ENCODE measurements at places on chromosomes 2 and 18.

DNA sequence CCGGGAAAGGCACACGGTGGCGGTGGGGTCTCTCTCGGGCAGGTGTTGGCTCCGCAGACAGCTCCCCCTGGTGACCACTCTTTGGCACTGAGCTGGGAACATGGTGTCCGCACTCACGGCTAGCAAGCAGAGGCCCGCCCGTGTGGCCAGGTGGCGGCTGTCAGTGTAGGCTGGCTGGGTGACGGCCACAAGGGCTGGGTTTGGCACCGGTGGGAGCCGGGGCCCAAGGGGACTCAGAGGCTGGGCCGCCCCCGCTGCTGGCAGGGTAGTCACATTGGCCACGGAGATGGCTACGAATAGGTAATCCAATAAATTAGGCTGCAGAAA lies 1071.7 kb downstream of the RPIA start:
- no peak for DNase-seq

DNA sequence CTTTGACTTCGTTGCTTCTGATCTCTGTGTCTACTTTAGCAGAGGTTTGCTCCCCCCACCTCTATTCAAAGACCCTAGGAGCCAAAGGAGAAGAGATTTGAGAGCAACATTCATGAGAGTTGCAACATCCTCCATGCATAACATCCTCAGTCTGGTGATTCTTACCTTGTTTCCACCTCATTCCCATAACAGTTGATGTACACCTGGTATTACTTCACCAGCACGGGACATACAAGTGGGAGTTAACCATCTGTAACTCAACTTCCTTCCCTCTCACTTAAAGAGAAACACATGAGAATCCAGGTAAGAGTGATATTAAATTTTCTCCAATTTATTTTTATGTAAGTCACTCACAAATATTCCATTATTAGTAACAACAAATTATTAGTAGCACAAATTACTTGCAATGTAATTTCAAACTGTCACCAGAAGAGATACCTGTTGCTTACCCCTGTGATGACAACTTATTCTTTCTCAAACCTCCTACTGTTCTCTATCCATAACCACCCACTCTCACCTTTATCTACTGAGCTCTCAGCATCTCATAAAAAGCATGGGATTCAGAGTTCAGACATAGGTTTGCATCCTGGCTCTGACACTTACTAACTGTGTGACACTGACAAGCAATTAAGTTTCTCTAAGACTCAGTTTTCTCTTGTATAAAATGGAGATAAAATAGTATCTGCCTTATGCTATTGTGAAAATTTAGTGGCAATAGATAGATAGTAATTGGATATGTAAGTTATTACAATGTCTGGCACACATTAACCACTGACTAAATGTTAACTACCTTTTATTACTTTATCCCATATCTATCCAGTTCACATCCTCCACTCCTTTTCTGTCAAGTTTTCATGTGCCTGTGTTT lies 184.6 kb upstream of the SRD5A2 start:
- no peak for DNase-seq

DNA sequence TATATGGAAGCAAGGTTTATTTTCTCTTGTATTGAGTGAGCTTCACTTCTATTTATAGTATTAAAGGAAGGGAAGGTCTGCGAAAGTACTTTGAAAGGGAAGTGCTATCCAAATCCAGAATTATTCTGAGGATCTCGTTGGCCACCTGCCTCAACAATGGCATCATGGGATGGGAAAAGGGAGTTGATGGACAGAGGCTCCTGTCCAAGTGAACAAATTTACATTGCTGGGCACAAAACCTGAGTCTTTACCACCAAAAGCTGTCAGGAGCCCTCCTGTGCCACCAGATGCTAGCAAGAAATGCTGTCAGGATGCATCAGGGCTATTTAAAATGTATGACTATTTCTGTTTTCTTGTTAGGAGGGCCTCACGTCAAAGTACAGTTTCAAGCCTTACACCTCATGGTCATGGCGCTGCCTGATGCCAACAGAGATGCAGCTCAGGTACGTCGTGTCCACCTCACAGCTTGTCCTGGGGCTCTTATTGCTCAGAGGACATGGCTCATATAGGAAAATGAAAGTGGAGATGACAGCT lies 157.3 kb downstream of the ARHGAP28 start:
- no peak for DNase-seq

DNA sequence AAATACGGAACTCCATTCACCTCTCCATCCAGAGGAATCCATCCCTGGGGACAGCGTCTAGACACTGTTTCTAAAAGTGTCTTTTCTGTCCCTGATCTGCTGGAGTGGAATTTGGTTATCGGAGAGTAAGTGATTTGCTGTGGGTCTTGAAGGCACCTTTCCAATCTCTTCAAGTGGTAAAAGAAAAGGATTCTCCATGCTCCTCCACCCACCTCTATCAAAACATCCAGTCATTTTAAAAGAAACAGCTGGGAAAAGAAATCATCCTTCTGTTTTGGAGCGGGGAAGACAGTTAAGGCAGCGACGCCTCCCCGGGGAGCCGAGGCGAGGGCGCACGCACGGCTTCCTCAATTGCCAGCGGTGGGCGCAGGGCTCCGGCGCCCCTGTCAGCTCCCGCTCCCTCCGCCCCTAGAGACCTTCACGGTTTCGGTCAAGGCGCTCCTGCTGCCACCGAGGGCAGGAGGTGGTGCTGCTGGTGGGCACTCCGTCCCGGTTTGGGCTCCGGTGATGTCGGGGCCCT lies 547 bp downstream of the SLC35F5 start:
- peak; percentile 50 for DNase-seq

DNA sequence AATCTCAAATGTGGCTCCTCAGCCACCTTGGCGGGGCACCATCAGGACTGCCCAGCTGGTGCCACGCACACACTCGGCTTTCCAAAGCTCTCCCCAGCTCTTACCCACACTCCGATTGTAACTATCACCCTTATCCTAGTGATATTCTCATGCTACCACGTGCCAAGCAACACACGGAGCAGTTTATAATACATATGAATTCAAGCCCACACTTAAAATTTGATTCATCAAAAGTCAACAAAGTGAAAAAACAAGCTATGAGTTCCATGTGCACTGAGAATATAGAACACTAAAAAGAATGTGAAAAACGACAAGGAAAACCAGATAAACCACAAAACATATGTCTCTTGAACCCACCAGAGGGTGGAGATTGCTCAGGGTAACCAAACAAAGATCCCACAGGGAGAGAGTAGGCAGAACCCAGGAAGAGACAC lies 31.6 kb downstream of the LONRF2 start:
- DNase-seq = no peak

- DNase-seq = no peak
These were observed 142.0 kb downstream of the CCDC85A start for GRCh38 chr2:56325661-56326345.

DNA sequence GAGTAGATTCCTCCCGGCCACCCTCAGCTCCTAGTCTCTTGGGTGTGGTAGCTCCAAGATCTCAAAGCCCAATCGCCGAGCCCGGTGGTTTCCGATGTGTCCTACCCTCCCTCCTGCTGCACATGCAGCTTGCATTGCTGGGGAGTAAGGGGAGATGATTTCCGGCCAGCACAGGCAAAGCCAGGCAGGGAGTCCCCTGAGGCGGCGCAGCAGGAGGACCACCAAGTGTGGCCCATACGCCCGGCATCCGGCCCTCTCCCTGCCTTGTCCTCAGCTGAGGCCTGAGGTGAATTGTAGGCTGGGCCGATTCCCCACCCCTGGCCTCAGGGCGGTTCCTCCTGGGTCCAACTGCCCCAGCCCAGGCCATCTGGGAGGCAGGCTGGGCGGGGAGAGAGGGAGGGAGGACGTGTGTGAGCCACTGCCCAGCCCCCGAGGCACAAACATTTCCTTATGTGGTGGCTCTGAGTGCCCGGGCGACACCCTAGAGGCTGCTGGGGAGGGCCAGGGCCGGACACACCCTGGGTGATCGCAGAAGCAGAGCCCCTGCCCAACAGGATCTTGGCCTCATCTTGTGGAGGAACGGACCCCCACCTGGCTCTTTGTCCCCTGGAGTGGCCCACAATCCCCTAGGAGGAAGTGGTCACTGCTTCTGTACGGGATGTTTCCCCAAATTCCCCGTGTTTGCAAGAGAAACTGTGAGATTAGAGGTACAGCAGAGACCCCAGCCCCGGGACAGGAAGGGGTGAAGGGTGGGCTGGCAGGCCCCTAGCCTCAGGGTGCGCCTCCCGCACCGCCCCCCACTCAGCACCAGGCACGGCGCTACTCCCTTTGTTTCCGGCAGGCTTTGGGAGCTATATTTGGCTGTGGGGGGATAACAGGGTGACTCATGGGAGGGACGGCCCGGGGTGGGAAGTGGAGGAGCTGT lies 41.9 kb upstream of the PTMA start:
- peak; percentile 90 for DNase-seq

GRCh38 chr2:101566632-101567228 lies 91.8 kb upstream of the RFX8 start:
- no peak for DNase-seq

GRCh38 chr2:15588329-15588919 lies 3.2 kb upstream of the DDX1 start:
- peak; percentile 62 for DNase-seq

DNA sequence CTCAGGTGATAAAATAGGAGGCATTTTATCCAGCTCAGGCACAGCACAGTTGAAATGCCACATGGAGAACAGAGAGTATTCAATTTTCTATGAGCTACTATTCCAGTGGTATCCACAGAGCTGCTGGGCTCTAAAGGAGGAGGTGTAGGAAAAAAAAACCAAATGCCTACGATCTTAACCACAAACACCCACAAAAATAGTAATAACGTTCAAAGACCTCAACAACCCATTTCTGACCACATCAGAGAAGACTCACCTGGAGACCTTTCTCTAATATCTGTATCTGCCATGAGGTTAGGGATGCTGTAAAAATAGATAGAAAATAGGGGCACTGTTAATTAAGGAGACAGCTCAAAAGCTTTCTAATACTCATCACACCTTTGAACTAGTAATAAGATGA lies 294.6 kb upstream of the PARD3B start:
- no peak for DNase-seq

DNA sequence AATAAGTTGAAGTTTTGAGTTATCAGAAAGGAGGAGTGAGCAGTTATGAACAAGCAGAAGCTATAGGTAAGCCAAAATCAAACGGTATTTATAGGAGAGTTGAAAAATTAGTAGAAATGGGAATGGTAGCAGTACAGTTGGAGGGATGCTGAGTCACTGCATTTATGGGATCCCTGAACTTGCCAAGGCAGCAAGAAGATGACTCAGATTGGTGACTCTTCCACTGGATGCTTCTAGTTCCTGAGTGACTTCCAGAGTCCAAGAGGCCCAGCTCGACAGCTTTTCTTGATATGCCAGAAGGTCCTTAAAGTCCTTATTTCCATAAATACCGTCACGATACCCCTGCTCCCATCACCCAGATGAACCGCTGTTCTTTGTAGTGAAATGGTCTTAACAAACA lies 31.1 kb upstream of the ACTR3 start:
- DNase-seq = no peak

DNA sequence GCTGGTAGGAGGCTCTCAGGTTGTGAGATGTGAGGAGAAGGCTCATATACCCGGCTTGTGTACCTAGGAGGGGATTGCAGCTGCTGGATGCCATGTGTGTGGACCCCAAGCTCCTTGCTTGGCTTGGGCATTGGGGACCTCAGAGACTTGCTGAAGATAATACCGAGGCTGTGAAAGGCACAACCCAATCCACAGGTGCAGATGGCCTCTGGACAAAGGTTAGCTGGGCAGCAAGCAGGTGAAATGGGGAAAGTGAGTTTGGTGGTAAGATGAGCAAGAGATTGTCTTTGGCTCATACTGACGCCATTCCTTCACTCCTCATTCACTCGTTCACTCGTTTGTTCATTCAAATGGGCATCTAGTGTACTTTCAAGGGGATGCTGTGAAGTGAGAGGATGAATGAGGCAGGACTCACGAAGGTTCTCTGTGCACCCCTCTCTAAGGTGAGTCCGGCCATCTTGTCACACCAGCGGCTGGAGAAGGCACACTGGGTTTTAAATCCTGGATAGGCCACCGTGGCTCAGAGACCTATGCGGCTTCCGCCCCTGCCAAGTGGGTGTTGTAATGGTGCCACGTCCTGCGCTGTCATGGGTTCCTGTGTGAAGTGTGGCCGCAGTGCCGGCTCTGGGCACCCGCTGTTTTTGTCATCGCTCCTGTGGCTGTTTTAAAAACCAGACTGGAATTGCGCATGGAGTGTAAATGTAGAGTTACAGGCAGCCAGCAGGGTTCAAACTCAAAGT lies 13.7 kb downstream of the FBLN7 start:
- DNase-seq = no peak

GRCh38 chr18:32372381-32373061 lies 98.2 kb downstream of the GAREM1 start:
- DNase-seq = no peak

DNA sequence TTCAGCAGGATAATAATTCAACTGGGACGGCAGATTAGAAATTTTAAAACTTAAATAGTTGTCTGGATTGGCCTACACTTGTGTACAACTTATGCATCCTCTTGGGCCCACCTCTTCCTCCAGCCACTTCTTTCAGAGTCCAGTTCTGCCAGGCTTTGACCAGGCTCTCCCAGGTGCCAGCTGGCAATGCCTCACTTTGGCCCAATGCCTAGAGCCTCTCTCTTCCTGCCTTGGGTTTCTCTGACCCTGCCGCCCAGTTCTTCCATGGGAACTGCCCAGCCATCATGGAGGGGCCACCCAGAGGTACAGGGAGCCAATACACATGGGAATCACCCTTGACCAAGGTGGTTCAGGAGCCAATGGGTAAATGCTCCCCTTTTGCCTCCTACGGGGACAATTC lies 135.5 kb downstream of the IRS1 start:
- DNase-seq = no peak

- no peak for DNase-seq
These were observed 70.1 kb downstream of the TSHZ1 start for GRCh38 chr18:75280427-75281280.

- no peak for DNase-seq
These were observed 16.9 kb downstream of the INPP4A start for GRCh38 chr2:98461498-98462049.

- no peak for DNase-seq
These were observed 428.9 kb downstream of the MBD2 start for GRCh38 chr18:53795610-53796009.

- DNase-seq = no peak
These were observed at the start of gene TCF23 for GRCh38 chr2:27148801-27149439. Gene TCF23 (plus strand): TSS chr2:27149004. CDS start chr2:27149134, 130 bp downstream.

DNA sequence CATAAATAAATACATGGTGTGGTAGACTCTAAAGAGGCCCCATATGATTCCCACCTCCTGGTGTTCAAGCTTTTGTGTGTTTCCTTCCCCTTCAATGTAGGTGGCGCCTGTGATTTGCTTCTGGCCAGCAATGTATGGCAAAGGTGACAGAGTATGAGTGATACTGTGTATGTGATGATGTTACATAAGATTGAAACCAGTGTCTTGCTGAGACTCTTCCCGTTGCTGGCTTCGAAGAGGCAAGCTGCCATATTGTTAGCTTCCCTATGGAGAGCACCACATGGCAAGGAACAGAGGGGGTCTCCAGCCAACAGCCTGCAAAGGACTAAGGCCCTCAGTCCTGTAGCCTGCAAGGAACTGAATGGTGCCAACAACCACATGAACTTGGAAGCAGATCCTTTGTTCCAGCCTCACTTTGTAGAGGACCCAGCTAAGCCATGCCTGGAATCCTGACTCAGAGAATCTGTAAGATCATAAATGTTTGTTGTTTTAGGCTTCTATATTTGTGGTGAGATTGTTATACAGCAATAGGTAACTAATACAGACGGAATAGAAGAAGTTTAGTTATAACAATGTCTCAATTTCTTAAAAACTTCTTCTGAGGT lies 1.7 kb upstream of the SMAD4 start:
- DNase-seq = no peak

GRCh38 chr2:171630089-171630770 lies 57.0 kb upstream of the DYNC1I2 start:
- DNase-seq = no peak

Data from WTC11 (cell line).